ENCODE measurements at places on chromosomes 2 and 18.

DNA sequence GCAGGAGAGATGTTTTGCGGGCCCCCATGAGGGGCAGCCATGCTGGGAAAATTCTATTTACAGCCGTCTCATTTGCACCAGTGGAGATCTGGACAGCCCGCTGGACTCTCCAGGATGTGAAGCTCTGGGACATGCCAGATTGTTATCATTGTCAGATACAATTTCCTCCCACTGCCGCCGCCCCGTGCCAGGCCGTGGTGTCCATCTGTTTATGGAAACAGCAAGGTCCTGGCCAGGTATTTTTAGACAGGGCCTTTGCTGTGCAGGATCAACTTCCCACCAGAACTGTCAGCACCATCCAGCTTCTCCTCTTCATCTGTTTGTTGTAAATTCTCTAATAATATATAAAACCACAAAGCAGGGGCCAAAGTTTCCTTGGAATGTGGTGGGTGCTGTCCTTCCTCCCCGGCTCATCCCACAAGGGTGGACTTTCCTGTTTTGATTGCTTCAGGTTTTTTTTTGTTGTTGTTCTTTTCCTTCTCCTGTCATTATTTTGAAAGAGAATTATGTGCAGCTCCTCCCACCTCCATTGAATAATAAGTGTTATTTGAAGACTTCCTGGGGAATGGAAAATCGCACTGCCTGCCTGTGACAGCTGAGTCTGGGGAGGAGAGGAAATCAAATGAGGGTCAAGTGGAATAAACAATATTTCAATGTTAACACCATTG, 398.1 kb downstream of the TNS1 start:
- no peak for DNase-seq

DNA sequence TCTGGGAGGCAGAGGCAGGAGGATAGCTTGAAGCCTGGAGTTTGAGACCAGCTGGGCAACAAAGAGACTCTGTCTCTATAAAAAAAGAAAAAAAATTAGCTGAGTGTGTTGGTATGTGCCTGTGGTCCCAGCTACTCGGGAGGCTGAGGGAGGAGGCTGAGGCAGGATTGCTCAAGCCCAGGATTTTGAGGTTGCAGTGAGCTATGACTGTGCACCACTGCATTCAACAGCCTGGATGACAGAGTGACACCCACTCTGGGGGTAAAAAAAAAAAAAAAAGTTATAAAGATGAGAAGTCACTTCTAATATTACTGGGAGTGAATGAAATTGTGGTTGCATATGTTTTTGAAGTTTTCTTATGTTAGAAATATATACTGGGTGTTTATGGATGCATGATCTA, 71.6 kb downstream of the C2orf74 start:
- no peak for DNase-seq

DNA sequence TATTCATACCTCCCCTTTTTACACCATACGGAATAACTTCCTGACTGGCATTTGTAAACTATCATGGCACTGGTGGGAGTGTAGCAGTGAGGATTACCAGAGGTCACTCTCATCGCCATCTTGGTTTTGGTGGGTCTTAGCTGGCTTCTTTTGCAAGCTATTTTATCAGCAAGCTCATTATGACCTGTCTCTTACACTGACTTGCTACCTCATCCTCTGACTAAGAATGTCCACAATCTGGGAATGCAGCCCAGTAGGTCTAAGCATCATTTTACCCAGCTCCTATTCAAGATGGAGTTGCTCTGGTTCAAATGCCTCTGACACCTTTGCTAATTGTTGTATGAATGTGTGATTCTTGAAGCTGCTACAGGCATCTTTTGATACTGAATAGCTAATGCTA, 950.8 kb upstream of the SLC39A10 start:
- no peak for DNase-seq

DNA sequence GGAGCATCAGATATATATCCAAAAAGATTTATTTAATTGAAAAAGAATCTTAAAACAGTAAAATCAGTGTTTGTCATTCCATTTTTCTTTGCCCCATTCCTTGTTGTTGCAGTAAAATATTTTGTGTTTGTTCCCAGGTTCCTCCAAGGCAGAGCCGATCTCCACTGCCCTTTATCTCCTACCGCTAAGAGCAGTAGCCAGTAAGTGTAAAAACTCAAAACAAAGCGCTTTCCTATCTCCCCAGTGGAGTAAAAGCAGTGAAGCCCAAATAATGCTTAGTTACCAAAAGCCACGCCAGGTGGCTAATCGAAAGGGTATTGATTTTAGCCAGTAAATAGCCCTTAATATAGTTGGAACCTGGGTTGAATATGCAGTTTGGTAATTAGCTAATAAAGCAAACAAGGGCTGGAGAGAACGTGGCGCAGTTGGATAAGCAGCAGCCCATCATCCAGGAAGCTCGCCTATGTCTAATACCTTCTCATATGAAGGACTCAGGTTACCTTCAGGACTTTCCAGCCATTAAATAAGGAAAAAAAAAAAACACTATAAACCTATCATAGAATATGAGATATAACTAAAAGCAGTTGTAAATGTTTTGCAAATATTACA, 12.4 kb upstream of the GPD2 start:
- no peak for DNase-seq

DNA sequence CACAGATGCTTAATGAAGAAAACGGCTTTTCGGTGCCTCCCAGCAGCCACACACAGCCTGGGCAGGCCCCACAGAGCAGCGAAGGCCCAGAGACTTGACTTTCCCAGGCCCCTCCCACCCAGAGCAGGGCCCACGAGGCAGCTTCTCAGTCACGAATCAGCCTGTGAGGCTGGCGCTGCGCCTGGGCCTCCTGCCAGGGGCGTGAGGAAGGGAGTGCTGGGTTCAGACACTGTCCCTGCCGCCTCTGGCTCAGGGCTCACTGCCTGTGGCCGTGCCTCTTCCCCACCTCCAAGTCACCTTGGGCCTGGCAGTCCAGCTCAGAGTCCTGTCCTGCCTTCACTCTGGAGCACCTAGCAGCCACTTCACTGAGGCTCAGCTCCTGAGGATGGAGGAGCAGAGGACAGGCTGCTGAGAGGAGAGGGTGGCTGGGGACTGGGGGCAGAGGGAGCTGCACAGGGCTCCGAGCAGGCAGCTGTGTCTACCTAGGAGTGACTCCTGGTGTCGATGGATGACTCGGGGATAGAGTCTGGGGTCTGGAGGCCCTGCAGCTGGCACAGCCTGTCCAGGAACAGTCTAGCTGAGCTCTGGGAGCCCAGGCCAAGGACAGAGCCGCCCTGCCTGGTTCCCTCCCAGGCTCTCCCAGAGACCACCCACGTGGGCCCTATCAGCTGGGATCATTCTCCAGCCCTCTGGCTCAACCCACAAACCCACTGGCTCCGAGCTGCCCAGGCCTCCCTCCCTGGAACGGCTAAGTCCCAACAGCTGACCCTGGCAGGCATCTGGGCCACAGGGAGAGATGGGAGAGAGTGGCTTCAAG, 36.4 kb upstream of the FOSL2 start:
- no peak for DNase-seq

DNA sequence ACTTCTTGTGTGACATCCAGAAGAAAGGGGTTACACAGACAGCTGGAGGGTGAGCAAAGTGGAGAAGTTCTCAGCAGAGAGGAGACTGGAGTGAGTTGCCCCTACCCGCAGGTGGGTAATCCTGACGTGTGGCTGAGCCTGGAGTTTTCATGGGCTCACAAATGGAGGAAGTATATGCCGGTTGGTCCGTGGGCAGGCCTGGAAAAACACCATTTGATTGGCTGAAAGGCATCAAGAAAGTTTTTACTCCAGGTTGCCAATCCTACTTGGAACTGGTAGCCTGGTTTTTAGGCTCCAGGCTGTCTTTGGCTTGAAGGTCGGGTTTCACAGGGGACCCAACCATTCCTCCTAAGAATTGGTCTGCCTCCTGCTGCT, 1177.4 kb upstream of the LRRTM1 start:
- DNase-seq = no peak

DNA sequence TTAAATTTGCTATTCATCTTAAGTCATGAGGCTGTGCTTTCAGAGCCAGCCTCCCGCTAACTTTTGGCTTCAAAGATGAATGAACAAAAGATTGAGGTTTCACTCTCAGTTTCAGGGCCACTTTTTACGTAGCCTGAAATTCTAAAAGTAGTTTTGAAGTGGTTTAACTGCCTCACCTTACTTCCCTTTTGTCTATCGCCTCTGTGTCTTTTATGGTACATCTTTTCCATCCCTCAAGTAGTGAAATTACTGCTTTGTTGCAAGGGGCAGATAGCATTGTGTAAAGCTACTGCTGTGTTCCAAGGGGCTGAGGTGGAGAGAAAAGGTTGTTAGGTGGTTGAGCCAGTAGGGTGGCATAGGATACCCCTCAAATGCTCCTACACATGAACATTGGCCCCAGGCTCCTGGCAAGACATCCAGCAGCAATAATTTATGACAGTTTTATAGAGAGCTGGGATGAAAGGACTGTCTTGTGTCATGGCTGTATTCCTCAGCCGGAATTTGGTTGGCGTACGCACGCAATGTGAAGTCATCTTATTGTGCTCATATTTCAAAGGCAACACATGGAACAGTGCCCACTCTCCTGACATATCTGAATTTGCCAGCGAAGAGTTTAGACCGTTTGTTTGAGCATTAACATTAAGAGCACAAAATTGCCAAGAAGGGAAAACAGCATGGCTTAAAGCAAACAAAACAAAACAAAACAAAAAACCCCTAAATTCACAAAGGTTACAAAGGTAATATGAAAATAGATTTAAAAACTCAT, 32.2 kb downstream of the QPCT start:
- DNase-seq = peak; percentile 55

DNA sequence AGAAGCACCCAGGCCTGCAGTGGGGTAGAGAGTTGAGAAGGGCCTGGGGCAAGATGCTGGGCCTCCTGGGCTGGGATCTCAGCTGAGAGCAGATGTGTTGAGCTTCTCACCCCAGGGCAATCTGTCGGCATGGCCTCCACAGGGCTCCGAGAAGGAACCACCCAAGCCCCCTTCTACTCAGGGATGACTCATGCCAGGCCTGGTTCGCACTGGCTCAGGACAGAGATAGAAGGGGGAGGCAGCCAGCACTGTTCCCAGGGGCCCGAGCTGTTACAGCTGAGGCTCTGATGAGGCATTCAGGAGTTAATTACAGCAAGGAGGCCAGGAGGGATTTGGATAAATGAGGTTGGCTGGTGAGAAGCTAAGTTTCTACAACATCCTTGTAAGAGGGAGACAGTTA, 62.5 kb downstream of the CENPO start:
- DNase-seq = no peak

DNA sequence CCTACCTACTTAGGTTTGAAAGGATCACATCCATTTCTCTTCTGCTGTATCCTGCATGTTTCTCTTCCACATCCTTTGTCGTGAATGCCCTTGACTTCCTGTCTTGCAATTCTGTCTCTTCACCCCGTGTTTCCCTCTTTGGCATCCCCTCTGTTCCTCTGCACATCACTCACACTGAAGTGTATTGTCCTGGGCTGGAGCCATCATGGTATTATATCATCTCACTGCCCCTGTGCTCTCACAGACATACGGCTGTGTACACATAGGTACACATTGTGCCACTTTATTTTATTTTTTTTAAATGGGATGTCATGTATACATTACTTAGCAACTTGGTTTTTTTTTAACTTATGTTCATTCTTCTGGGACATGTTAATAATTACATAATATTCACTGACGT, 291.6 kb downstream of the ALPK2 start:
- no peak for DNase-seq

- no peak for DNase-seq
Measured at GRCh38 chr18:77023102-77023782, 109.3 kb downstream of the MBP start.

- no peak for DNase-seq
Measured at GRCh38 chr2:114108824-114109416, 219.0 kb downstream of the ACTR3 start.

GRCh38 chr2:200616193-200616592, 30.4 kb downstream of the AOX1 start:
- DNase-seq = no peak

DNA sequence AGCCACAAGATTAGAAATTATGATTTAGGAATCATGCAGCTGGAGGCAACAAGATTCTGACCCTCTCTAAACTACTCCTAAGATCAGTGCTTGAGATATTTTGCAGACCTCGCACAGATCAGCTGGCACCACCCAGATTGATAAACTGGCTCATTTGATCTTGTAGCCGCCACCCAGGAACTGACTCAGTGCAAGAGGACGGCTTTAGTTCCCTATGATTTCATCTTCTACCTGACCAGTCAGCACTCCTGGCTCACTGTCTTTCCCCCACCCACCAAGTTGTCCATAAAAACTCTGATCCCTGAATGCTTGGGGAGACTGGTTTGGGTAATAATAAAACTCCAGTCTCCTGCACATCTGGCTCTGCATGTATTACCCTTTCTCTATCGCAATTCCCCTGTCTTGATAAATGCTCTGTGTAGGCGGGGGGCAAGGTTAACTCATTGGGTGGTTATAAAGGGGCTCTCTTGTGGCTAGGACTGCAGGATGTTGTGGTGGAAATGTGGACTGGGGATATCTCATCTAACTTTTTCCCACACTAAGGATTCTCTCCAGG, 96.1 kb downstream of the ARL6IP6 start:
- no peak for DNase-seq

Measured in T-helper 2 cell treated with Interferon-gamma antibody and Interleukin-4, amounts not matched to agents 5 μg/mL and 100 μg/mL, for 36 hours (primary cell).